Activated CD4-positive, alpha-beta T cell treated with anti-CD3 and anti-CD28 coated beads, Interleukin-2, amount 10 ng/mL, durations not matched to agents 7 days and 5 days (primary cell): ENCODE measurements at places on chromosomes 11 and 22.

- no peak for DNase-seq
Observed at GRCh38 chr11:23632293-23632692, 772.0 kb upstream of the CCDC179 start.

DNA sequence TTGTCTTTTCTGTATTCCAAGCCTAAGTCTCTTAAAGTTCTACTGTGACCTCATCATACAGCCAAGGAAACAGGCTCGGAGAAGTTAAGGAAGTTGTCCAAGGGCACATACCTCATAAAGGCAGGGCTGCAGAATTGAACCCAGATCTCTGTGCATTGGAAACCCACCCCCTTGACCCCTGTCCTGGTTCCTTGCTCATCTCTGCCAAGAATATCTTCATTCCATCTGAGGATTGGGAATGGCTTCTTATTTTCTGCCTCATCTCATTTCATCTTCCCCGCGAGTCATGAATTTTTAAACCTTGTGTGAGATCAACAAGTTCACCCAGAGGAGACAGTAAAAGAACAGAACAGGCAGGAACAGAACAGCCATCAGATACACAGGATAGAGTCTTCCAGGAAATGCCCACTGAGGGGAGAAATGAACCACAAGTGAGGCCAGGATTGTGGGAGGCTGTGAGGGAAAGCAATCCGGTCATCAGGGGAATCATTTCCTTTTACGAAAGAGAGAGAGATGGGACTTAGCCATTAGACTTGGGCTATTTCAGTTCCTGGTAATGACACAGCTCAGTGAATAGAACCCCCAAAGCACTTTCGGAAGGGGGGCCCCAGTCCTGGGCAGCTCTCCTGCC, 34.4 kb upstream of the LRRC10B start:
- no peak for DNase-seq

DNA sequence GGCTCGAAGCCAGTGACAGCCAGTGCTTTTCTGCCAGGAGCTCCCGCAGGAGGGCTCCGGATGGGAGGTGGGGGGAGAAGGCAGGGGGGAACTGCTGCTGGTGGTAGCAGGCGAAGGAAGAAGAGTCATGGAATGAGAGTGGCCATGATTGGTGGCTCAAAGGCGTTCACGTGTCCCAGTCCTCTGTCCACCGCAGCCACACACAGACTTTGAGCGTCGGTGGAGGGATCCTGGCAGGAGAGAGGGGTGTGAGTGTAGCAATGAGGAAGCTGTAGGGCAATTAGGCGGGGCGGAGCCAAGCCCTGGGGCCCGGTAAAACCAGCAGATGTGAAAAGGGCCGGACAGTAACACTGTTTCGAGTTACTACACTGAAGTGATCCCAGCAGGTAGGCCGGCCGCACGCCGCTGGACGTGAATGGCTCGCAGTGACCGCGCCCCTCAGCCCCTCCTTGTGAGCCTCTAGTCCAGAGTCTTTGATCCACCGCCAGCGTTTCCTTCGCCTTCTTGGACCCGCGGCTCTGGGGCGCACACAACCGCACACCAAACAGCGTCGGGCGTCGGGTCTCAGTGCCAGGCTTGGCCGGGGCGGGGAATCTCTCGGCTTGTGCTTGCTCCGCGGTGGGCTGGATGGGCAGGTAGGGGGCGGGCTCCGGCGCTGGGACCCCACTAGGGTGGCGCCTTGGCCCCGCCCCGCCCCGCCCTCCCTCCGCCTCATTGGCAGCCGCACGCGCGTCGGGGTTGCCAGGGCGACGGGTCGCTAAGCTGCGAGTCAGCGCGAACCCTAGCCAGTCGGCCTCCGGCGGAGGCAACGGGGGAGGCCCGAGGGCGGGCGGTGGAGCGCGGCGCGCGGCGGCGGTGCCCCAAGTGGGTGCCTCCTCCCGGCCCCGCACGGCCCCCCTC, at the start of gene LRRC10B:
LRRC10B (plus strand) TSS at position 788 of the 900 bp plus-strand sequence. CDS start 250 bp downstream, outside the sequence.
- DNase-seq: peak; percentile 38

- DNase-seq: no peak
Observed at GRCh38 chr11:35183326-35183925, 44.5 kb downstream of the CD44 start.

- DNase-seq: no peak
Observed at GRCh38 chr11:83285151-83285770, 906 bp downstream of the CCDC90B start.

DNA sequence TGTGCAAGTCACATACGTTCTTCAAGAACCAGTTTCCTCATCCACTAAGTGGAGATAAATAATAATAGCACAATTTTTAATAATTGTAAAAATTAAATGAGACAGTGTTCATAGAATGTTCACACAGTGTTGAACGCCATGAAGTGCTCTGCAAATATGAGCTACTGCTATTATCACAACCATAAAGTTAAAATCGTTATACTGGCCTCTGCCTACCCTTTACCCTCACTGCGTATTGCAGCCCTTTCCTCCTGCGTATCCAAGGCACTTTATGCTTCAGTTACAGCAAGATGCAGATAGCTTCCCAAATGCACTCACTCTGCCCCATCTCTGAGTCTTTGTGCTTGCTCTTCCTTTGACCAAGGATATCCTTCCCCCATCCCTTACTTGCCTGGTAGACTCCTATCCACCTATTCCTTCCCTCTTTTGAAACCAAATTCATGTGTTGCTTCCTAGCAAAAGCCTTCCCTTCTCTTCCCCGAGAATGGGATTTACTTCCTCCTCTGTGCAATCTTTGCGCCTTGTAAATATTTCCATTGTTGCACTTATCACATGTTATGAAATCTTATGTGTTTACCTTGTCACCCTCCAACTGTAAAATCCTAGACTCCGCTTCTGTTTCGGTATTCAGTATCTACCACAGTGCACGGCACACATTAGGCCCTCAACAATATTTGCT, 196.9 kb downstream of the ADAMTS15 start:
- DNase-seq: no peak

DNA sequence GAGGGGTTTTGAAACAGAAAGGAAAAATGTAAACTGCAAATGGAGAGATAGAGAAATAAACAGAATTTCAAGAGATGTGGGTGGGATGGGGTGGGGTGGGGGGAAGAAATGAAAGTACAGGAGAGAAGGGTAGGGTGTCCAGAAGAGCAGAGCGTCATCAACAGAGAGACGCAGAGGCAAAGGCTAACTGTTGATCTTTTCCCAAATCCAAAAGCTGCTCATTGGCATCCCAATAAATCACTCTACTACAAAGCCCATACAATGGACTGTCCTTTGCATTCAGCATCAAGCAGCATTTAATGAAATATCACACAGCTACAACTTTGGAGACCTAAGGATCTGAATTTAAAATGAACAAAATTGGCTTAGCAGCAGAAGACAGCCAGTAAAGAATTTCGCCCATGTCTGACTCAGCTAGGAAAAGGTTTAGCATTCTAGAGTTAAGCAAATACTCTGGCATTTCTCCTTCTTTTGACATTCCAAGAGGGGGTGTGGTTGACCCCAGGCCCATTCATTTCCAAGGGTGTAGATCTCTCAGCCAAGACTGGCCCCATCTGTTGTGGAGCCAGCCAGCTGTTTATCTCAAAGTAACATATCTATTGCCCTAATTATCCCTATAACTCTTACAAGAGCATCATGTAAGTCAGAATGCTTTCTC, 1.5 kb downstream of the RAB30 start:
- no peak for DNase-seq
